Midbrain (tissue), 1 donor: ENCODE measurements at places on chromosomes 2 and 18.

- DNase-seq = no peak
Observed at GRCh38 chr2:231163011-231163410, 35.4 kb upstream of the ARMC9 start.

DNA sequence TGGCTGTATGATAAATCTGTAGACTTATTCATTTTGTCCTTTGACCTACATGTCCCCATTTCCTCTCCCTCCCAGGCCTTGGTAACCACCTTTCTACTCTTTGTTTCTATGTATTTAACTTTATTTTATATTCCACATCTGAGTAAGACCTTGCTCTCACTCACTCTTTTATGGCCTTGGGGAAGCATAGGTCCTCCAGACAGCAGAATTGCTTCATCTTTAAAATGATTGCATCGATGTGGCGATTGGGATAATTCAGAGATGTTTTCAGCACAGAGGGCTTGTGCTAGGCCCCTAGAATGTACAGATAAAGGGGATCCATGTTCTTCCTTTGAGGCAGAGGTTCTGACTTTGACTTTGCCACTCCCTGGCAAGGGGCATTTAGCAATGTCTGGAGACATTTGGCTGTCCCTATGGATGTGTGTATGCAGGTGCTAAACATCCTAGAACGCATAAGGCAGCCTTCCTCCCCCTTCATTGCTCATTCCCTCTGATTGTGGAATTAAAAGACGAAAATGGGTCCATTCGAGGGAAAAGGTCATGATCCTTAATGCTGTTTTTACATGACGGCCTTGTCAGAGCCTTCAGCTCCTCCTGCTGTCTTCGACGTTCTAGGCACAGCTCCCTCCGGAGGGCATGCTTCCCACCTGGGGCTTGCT is 1.2 kb upstream of the GPR39 start:
- DNase-seq = no peak

- DNase-seq = no peak
Observed at GRCh38 chr2:112144966-112145365, 6.8 kb downstream of the FBLN7 start.

- DNase-seq = no peak
Observed at GRCh38 chr2:129911363-129912065, 68.0 kb upstream of the RAB6C start.

GRCh38 chr2:186294248-186294888 is 191.7 kb upstream of the ZC3H15 start:
- DNase-seq = no peak

- no peak for DNase-seq
Observed at GRCh38 chr2:6818012-6818411, 47.7 kb downstream of the CMPK2 start.

DNA sequence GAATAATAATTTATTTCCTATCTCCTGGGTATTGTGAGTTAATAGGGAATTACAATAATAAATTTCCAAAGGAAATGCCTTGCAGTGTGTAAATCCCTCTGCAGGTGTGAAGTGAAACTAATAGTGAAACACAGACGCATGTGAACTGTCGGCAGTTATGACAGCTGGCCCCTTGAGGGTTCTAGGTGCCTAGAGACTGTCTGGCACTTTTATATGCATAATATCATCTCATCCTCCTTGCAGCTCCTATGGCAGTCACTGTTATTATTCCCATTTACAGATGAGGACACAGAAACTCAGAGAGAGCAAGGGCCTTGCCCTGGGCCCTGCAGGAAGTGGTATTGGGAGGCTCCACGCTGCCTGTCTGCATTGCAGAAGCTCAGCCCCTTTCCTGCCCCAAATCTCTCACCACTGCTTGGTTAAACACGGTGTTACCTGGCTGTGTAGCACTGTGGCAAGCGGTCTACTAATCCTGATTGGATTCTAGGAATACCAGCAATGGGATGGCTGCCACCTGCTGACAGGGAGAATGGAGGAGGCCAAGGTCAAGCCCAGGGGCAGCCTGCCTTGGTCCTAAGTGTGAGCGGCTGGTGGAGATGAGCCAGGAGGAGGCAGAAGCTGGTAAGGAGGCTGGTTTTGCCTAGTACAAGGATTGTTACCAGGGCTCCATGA is 32.8 kb upstream of the ACKR3 start:
- DNase-seq = no peak

DNA sequence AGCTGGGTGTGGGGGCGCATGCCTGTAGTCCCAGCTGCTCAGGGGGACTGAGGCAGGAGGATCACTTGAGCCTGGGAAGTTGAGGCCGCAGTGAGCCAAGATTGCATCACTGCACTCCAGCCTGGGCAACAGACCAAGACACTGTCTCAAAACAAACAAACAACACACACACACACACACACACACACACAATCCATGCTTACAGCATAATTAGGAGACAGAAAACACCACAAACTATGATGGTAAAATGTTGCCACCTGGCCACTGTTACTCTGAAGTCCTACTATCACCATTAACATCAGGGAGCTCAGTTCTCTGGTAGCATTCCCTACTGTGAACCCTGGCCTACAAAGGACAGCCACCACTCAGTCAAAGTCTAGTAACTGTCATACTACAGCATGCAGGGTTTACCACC is 18.3 kb downstream of the DNPEP start:
- peak; percentile 33 for DNase-seq

DNA sequence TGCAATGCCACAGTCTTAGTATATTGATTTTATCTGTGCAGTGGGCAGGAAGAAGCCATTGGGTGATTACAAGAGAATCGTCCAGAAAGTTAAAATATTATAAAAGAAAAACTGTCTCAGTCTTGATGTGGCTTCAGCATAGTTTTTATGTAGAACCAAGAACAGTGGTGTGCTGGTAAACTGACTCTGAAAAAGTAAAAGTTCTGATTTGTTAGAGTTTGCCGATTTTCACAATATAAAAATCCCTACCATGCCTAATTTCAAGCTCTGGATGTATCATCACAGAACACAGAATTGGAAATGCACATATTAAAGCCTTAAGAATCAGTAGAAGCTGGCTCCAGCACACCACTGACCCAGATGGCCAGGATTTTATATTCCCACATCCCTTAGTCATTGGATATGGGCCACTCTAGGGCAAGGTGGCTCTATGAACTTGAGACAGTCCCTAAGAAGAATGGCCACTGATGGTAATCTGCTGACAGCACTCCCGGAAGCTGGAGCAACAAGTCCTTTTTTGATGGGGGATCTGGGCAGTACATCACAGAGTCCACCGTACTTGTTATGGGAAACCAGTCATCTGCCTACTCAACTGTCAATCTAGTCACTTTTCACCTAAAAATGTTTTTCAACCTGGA is 9.3 kb upstream of the PLEKHM3 start:
- DNase-seq = no peak

GRCh38 chr2:113818382-113818951 is 62.0 kb upstream of the SLC35F5 start:
- no peak for DNase-seq

DNA sequence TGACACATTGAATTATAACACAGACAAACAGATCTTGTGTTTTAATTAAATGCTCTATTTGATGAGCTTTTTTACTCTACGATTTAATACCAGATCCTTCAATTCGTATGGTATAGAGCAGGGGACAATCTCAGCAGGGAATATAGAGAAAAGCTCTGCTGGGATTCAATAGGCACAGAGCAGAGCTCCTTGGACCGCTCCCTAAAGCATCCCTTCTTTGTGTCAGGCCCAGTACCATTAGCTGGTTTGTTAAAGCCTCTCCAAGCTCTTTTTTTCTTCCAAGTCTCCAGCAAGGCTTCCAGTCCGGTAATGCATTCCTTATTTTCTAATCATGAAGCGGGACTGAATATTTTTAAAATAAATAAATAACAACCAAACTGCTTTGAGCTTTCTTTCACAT is 466.0 kb downstream of the NR4A2 start:
- no peak for DNase-seq

GRCh38 chr2:193528458-193528857 is 1333.7 kb upstream of the TMEFF2 start:
- DNase-seq = no peak

GRCh38 chr2:178109813-178110212 is 2.4 kb upstream of the RBM45 start:
- DNase-seq = peak; percentile 66

DNA sequence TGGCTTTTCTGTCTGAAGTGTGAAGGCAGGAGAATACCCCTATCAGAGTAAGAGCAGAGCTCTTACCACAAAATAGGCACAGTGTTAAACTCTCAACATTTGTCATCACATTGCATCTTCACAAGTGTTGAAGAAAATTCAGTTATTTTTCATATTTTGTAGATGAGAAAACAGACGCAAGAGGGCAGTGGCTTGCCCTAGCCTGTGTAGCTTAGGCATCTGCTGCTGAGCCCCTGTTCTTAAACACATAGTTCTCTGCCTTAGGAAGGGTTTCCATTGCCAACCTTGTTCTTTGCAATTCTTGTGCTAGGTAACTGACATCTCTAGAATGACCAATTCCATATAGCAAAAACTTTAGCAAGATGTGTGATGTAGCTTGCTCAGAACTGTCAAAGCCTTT is 112.7 kb upstream of the RMDN2 start:
- no peak for DNase-seq

- no peak for DNase-seq
Observed at GRCh38 chr2:10771786-10772185, 40.8 kb downstream of the PDIA6 start.

DNA sequence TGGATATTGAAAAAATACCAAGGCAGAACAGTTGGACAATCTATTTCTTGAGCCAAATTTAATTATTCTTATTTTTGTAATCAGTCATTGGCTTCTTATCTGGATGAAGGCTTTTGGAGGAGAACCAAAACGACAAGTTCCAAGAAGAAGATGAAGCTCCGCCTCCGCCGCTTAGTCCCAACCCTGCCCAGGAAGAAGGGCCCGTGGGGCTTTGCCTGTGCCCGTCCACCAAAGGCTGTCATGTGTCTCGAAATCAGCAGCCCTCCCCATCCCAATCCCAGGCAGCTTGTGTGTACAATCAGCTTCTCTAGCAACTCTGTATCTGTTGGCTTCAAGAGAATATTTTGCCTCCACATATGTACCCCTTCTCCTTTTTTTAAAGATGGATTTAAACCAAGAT is 24.6 kb downstream of the PTRHD1 start:
- no peak for DNase-seq

GRCh38 chr2:76204048-76204447 is 493.3 kb upstream of the GCFC2 start:
- no peak for DNase-seq

- no peak for DNase-seq
Observed at GRCh38 chr18:52415131-52415530, 75.1 kb downstream of the DCC start.

DNA sequence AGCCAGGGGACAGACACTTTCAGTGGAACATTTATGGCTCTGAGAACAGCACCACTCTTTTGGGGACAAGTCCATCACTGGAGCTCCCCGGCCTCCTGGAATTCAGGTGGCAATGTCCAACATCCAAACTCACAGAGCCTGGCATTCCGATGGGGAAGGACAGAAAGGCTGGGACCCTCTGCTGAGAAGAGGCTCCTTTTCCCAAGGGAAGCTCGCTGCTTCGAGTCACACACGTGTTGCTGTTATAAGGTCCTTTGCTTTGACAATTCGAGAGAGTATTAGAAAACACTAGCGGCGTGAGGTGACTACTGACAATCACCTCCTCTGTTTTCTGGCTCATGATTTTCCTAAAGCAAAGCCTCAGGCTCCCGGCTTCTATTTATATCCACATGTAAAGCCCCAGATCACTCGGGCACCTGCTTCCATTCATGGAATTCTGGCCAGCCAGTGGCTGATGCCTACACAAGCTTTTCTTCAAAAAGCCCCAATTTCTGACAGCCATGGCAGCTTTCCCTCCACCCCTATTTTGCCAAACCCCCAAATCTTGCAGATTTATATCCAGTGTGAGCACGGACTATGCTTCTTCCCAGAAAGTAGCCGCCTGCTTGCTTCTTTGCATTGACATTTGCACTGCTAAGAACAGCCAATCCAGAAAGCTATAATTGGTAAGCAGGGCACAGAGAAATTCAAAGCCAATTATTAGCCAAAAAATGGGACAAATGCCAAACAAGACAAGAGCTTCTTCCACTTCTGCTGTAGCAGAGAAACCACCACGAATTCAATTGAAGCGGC is 67.3 kb downstream of the NDUFA10 start:
- DNase-seq = no peak

- no peak for DNase-seq
Observed at GRCh38 chr2:212733273-212733672, 194.7 kb upstream of the ERBB4 start.

- DNase-seq = no peak
Observed at GRCh38 chr18:22689712-22690111, 243.4 kb upstream of the RBBP8 start.

DNA sequence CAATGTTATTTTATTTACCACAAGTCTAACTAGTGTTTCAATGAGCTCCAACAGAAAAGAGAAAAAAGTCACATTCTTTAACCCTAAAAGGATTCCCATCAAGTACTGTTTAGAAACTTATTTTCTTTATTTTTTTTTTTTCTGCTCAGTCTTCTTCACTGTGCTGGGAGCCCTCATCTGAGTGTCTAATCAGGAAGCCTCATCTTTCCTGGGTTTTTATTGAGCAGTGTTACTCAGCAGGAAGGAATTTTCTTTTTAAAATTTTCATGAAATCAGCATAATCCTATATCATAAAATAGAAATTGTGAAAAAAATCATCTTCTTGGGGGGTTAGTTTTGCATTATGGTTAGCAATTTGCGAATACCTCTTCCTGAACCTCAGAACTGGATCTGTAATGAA is 453.8 kb downstream of the CDH2 start:
- no peak for DNase-seq

- no peak for DNase-seq
Observed at GRCh38 chr18:40962784-40963183, 992.2 kb upstream of the PIK3C3 start.

GRCh38 chr2:105822186-105822585 is 77.5 kb downstream of the NCK2 start:
- no peak for DNase-seq

GRCh38 chr18:1412655-1413322 is 508.1 kb downstream of the ADCYAP1 start:
- DNase-seq = no peak

DNA sequence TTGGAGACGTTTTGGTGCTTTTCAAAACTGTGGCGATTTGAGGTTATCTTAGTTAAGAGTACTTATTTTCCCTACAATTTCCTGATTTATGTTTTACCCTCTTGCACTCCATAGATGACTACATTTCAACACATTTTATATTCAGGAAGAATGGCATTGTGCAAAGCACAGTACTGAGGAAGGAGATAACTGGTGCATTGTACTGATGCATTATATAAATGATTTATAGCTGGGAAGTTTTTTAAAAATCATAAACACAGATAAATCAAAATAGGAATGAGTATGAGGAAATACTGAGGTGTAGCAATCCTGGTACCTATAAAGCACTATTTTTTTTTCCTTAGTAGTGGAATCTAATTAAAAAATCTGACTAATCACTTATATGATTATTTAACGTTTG is 5.6 kb downstream of the REL start:
- DNase-seq = no peak

GRCh38 chr2:120912101-120912985 is 176.7 kb downstream of the GLI2 start:
- DNase-seq = peak; percentile 36

- DNase-seq = no peak
Observed at GRCh38 chr2:5549771-5550170, 142.4 kb upstream of the SOX11 start.

GRCh38 chr2:118040891-118041290 is 27.0 kb upstream of the CCDC93 start:
- DNase-seq = no peak
